ENCODE measurements at places on chromosomes 16 and 17.

GRCh38 chr17:1880851-1881630 lies 51.2 kb downstream of the RPA1 start:
- no peak for DNase-seq

DNA sequence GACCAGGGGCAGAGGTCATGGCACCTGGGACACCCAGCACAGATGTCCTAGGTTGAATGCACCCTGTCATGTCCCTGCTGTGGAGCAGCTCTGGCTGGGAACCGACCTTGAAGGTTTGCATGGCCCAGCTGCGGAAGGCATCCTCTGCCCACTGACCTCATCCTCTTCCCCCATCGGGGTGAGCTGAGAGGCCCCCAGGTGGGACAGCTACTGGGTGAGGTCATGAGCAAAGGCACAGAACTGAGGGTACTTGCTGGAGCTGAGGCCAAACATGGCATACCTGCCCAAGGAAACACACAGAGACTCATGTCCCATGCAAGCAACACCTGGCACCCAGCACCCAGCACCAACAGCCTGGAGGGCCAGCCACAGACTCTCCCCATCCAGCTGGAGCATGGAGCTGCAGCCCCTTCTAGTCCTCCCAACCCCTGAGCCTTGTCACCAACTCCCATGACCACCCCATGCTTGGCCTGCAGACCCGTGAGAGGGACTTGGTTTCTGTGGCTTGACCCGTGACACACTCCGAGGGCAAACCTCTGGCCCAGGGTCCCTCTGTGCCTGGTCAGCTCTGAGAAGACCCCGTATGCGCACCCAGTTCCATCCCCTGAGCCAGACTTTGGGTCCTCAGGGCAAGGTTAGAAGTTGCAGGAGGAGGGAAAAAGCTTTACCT lies 33.1 kb downstream of the LGALS9 start:
- DNase-seq: no peak

- no peak for DNase-seq
Measured at GRCh38 chr16:86995456-86995855, 321.7 kb downstream of the C16orf95 start.

- no peak for DNase-seq
Measured at GRCh38 chr16:24776501-24777220, 47.2 kb downstream of the TNRC6A start.

DNA sequence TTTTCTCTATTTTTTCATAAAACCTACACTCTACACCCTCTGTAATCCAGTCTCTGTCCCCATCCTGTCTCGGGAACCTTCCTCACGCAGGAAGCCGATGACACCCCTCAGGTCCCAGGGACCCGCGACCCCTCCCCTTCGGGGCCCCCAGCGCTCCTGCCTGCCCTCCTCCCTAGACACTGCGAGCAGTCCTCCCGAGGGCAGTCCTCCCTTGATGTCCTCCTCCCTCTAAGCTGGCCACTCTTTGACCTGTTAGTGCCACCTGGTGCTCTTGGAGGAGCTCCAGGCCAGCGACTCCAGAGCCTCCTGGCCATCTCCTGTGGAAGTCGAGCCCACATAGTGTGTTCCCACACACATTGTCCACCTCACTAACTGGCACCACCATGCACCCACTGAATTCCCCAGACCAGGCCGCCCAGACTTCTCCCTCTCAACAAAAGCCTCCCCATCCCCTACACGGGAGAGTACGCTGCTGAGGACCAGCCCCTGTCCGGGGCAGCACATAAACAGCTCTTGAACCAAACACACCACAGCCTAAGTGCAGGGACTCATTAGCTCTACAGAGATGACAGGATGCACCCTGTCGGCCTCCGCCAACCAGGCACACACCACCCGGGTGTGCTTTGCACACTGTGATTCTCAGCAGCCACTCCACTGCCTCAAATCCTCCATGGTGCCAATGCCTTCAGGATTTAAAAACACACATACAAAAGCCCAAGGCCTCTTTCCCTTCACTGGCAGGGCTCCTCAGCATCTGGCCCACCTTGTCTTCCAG lies 9.3 kb downstream of the OSBPL7 start:
- no peak for DNase-seq

GRCh38 chr16:84266451-84266850 lies 26.6 kb upstream of the KCNG4 start:
- peak; percentile 74 for DNase-seq

DNA sequence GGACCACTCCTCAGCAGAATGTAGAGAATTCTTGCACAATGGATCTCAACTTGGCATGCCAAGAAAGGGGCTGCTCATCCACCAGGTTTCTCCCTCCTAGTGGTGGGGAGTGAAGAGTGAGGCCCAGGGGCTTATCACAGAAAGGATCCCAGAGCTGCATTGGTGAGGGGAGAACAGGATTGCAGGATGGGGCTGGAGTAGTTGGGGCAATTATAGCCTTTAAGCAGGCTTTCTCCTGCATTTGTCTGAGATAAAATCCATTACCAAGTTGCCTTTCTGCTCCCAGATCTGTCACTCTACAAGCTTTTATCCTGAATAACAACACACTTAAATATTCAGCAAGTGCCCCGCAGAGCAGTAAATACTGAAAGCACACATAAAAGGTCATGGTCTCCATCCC lies 130.8 kb upstream of the CES5A start:
- DNase-seq: no peak

DNA sequence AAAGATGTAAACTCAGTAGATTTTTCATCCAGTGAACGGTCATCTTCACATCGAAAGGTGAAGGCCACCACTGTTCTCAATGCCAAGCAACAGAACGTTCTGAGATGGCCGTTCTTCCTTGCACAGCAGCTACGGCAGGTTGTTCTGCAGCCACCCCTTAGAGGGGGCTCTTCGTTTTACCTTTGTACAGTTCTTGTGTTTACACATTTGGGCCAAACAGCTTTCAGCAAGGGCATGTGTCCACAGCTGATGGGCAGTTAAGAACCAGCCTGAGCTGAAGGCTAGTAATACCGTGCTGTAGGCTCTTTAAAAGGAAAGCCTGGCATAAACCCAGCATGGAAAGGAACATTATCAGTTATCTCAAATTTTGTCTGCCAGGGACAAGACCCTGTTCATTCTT lies 15.9 kb downstream of the PLD6 start:
- no peak for DNase-seq

- DNase-seq: no peak
Measured at GRCh38 chr17:31493656-31494155, 102.2 kb downstream of the RAB11FIP4 start.

DNA sequence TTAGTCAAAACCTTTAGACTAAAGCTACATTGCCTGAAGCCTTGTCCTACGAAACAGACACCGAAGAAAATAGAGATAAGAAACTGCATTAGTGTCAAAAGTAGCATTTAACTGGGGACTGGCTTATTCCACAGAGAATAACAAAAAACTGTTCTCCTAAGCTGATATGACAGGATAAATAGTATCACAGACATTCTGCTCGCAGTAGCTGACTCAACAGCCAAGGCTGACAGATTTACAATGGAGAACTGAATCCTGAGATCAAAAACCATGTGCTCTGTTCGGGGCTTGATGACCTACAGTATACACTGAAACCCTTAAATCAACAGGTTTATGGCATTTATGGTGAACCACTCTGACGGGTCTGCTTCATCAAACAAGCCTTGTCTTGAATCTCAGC lies 25.5 kb downstream of the ADAMTS18 start:
- DNase-seq: no peak

- peak; percentile 91 for DNase-seq
Measured at GRCh38 chr16:31507929-31508705, at the start of gene RUSF1. TSS of gene RUSF1 (minus strand) at chr16:31508391. CDS start at chr16:31508373, 18 bp downstream.

GRCh38 chr17:59165933-59166342 lies 10.4 kb downstream of the PRR11 start:
- peak; percentile 62 for DNase-seq

DNA sequence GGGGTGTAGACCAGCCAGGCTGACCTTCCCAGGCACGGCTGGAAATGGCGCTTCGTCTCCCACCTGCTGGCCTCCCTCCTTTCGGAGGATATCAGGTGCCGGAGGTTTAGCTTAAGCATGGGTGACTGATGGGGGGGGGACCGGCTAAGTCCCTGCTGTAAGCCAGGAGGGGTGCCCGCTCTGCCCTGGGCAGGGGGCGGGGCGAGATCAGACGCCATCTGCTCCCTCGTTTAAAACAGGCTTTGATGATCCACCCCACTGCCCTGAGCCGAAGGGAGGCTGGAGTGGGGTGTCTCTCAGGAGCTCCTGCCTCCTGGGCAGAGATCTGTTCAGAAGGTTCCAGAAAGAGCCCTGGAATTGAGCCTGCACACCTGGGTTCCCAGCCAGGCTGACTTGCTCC lies 26.0 kb downstream of the C16orf74 start:
- DNase-seq: no peak

- no peak for DNase-seq
Measured at GRCh38 chr16:81917375-81917774, 93.9 kb downstream of the SDR42E1 start.

DNA sequence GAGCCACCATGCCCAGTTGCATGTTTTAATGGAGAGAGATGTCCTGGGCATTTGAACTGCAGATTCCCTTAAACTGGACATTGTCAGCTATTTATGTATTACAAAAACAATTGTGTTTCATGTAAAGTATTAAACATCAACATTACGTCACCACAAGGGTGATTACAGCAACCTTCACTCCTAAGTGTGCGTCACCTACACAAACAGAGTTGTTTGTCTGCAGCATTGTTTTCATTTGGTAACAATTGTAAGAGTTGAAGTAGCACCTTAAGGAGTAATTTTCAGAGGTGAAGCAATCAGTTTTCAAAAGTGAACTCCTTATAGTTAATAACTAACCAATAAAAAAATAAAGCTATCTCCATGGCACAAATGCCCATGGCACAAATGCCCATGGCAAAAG lies 271.4 kb downstream of the IRX3 start:
- DNase-seq: no peak

- DNase-seq: no peak
Measured at GRCh38 chr17:59647288-59647687, 27.6 kb downstream of the CLTC start.

DNA sequence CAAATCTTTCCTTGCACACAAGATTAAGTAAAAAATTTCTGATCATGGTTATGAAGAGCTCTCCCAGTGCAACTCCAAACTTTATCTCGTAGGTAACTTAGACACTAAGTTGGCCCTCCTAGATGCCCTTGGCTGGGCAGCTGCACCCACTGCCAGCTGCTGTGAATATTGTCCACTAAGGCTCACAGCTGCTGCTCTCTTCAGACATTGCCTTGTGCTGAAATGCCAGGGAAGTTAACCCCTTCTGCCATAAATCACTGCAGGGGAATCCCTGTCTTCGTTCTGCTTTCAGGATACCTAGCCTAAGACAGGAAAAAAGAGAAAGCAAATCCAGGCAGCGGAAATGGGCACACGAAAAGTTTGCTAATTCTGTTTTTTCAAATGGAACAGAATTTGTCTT lies 106.4 kb downstream of the IRX5 start:
- DNase-seq: no peak

DNA sequence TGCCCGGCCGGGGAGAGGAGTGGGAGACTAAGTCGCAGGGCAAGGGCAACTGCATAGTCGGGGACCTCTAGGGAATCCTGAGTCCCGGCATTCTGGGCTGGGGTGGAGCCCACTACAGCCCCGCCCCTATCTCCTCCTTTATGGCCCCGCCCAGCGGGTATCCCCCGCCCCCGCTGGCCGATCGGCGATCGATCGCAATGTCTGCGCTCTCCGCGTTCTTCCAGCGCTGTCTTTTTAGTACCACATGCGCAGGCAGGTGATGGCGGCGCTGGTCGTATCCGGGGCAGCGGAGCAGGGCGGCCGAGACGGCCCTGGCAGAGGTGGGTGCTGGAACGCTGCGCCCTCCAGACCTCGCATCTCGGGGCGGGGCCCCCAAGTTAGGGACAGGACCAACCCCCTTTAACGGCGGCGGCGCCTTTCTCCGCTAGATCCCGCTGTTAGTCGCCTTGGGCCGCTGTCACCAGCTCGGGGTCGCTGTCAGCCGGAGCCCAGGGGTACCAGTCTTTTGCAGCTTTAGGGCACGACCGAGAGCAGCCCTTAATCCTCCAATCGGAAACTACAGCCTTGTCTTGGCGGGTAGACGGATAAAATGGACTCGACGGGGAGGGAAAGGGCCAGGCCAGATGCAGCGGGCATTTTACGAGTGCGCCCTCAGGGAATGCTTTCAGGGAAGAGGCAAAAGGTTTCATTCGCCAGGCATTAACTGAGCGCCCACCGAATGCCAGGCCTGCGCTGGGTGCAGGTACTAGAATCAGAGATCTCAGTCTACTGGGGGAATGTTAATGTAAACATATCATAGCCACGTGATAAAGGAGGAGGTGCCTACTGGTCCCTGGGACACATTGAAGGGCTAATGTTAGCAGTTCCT lies at the start of gene DPH1:
Gene DPH1, plus strand, starts transcription at position 243 of the 868 bp plus-strand sequence. Its CDS starts 17 bp downstream, at position 260.
- peak; percentile 99 for DNase-seq

GRCh38 chr17:222172-222571 lies 40.7 kb upstream of the DOC2B start:
- no peak for DNase-seq
